ENCODE measurements at places on chromosomes 4 and X. TPM values are rescaled to one million over a fixed set of nuclear protein-coding genes. Genes with fewer than 3 reads are reported as not detected.

RPGR gene
- 10.2 TPM for total RNA-seq

- no peak overlapping the region for H3K27ac ChIP-seq
- H3K4me3 ChIP-seq: no peak overlapping the region
- H3K36me3 ChIP-seq: no peaks in the 10 kb centered on the region
- DNase-seq: no peak
Observed at GRCh38 chr4:31545755-31546154, 825.6 kb downstream of the PCDH7 start.

FRAS1 gene
- not detected for total RNA-seq

DNA sequence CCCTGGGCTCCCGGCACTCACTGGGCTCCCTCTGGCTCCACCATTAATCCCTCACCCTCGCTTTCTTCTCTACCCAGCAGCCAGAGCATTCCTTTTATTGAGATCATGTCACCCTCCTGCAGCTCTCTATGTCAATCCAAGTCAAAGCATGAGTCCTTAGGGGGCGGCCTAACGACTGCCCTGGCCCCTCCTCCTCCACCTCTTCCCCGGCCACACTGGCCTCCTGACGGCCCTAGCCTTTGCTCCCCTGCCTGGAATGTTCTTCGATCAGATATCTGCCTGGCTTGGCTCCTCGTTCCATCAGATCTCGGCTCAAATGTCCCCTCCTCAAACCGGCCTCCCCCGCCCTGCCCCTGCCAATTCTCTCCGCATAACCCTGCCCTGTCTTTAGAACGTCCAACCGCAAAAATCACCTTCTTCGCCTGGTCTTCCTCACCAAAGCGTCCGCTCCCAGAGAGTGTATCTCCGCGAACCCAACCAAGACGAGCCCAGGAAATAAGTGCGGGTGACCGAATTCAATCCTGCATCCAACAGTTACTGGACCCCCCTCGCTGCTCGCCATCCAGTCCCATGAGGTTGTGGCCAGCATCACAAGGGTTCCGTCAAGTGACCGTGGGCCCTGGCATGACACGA, 722 bp upstream of the PNCK start:
- H3K4me1 ChIP-seq: no peaks in the 10 kb centered on the region
- H3K36me3 ChIP-seq: no peaks in the 10 kb centered on the region
- no peaks in the 10 kb centered on the region for H3K27me3 ChIP-seq
- H3K4me3 ChIP-seq: no peak overlapping the region

GRCh38 chr4:145375416-145375815, 106.2 kb upstream of the SMAD1 start:
- no peaks in the 10 kb centered on the region for H3K27me3 ChIP-seq
- H3K4me3 ChIP-seq: no peak overlapping the region
- no peaks in the 10 kb centered on the region for H3K36me3 ChIP-seq
- H3K27ac ChIP-seq: no peak overlapping the region
- DNase-seq: no peak
- no peaks in the 10 kb centered on the region for H3K4me1 ChIP-seq

Data from CD4-positive, alpha-beta memory T cell (primary cell).